Keratinocyte (primary cell): ENCODE measurements at places on chromosomes 5 and 9.

- no peak for DNase-seq
Observed at GRCh38 chr9:136074706-136075105, 20.4 kb downstream of the NACC2 start.

GRCh38 chr5:90983148-90983547 lies 400.0 kb downstream of the ARRDC3 start:
- peak; percentile 33 for DNase-seq

- DNase-seq = no peak
Observed at GRCh38 chr5:114407783-114408182, 45.9 kb downstream of the KCNN2 start.

GRCh38 chr9:126692041-126692758 lies 78.5 kb downstream of the LMX1B start:
- no peak for DNase-seq

DNA sequence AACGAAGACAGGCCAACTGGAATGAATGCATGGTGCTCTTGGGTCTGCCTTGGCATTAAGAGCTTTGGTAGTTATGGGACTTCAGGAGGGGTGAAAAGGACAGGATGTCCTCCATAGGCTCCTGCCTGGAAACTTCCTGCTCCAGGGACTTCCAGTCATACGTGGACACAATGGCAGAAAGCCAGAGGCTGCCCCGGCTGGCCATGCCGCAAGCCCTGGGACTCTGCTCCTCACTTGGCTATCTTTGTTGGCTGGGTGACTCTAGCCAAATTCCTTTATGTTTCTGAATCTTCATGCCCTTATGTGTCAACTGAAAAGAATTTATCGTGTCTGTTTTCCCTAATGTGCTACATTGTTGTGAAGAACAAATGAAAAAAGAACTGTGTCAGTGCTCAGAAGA lies 136.9 kb downstream of the SIL1 start:
- DNase-seq = no peak
